ENCODE measurements at places on chromosomes 3 and 15.

DNA sequence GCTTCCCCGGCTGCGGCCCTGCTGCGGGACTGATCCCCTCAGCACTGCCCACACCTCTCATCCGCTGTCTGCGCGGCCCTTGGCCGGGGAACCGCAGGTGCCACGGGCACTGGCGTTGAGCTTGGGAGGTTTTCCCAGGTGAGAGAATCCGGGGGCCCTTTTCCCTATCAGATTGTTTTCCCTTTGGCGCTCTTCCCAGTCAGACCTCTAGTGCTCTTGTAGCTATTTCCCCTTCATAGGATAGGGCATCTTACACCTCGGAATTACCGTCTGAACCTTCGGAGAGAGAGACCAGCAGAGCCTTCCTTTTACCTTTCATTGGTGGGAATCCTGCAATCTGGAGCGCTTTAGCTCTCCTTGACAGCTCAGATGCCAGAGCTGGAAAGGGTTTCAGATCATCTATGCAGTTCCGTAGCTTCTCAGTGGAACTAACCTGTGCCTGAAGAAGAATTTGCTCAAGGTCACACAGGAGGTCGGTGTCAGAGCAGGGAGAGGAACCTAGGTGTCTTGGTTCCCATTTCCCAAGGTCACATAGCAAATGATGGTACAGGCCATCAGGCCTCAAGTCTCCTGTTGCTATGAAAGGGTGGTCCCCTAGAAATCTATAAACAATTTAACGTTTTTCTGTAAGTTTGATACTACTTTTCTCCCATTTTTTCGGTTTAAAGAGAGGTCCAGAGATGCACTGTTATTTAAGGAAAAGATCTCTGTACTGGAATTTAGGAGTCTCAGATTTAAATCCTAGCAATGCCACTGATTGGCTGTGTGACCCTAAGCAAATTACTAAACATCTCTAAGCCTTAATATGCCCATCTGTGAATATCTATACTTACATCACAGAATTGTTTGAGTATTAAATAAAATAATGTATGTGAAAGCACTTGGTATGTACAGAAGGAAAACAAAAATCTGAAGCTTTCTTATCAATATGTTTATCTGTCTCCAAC, 916 bp downstream of the IDH3A start:
- peak; percentile 10 for DNase-seq

DNA sequence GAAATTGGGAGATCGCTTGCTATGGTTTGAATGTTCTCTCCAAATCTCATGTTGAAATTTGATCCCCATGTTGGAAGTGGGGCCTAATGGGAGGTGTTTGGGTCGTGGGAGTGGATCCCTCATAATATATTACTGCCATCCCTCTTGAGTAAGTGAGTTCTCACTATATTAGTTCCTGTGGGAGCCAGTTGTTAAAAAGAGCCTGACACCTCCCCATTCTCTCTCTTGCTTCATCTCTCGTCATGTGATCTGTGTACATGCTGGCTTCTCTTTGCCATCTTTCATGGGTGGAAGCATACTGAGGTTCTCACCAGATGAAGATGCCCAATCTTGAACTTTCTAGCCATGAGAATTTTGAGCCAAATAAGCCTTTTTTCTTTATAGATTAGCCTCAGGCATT, 43.0 kb upstream of the IL20RB start:
- DNase-seq: no peak

DNA sequence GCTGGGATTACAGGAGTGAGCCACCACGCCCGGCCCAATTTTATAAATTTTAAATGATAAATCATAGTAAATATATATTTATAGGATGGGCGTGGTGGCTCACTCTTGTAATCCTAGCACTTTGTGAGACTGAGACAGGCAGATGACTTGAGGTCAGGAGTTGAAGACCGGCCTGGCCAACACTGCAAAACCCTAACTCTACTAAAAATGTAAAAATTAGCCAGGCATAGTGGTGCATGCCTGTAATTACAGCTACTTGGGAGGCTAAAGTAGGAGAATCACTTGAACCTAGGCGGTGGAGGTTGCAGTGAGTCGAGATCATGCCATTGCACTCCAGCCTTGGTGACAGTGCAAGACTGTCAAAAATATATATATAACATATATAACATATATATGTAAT, 26.4 kb downstream of the MFN1 start:
- no peak for DNase-seq

DNA sequence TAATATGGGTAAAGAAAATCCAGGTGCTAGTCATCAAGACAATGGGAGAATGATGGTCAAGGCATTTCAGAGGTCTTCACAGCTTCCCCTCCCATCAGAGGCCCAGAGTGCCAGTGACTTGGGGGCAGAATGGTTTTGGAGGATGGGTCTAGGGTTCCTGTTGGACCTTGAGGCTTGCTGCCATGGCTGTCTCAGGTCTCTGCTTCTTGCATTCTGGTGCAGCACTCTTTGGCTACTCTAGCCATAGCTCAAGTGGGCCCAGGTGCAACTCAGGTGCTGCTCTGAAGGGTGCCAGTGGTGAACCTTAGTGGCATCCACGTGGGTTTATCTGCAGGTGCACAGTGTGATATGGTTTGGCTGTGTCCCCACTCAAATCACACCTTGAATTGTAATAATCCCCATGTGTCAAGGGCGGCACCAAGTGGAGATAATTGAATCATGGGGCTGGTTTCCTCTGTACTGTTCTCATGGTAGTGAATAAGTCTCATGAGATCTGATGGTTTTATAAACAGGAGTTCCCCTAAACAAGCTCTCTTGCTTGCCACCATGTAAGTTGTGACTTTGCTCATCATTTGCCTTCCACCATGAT, 48.5 kb upstream of the PEX5L start:
- no peak for DNase-seq

GRCh38 chr15:76480267-76480666, 143.7 kb downstream of the ISL2 start:
- no peak for DNase-seq
